Heart right ventricle (tissue), 16 donors: ENCODE measurements at places on chromosomes 6 and 20. TPM values are rescaled to one million over a fixed set of nuclear protein-coding genes. Genes with fewer than 3 reads are reported as not detected.

GJA10 gene
- polyA plus RNA-seq, result not detected

CD93 gene
- polyA plus RNA-seq, result 24.9 TPM

TCP11 gene
- not detected for polyA plus RNA-seq

ME1 gene
- 9.1 TPM for polyA plus RNA-seq

DNA sequence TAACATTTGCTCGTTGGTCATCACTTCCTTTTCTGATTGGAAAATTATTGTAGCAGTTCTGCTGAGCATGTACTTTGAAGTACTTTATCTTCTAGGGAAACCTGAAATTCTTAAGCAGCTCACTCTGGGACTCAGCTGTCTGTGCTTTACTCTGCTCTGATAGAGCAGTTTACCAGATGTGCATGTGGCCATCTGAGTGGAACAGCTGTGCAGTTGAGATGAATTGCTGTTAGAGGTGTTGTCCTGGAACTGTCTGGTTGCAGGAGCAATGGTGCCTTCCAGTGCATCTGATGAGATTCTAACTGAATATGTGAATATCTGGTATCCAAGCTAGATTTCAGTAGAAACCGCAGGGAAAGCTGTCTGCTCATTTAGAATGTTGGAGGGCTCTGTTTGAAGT, 27.2 kb downstream of the PANK2 start:
- DNase-seq, result no peak

GRCh38 chr6:72466971-72467566, 154.8 kb upstream of the KCNQ5 start:
- no peak for DNase-seq

DNA sequence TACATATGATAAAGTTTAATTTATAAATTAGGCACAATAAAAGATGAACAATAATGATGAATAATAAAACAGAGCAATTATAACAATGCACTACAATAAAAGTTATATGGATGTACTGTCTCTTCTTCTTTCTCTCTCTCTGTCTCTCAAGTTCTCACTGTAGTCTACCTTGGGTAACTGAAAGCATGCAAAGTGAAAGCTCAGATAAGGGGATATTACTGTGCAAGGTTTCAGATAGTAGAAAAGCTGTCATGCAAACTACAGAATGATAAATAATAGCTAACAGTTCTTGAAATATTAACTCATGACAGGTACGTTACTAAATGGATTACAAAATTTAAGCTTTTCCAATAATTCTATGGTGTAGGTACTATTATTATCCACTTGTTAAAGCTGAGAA, 311.9 kb upstream of the PRDM1 start:
- no peak for DNase-seq

- DNase-seq, result no peak
Observed at GRCh38 chr6:46921059-46921458, 679 bp downstream of the ADGRF5 start.

DNA sequence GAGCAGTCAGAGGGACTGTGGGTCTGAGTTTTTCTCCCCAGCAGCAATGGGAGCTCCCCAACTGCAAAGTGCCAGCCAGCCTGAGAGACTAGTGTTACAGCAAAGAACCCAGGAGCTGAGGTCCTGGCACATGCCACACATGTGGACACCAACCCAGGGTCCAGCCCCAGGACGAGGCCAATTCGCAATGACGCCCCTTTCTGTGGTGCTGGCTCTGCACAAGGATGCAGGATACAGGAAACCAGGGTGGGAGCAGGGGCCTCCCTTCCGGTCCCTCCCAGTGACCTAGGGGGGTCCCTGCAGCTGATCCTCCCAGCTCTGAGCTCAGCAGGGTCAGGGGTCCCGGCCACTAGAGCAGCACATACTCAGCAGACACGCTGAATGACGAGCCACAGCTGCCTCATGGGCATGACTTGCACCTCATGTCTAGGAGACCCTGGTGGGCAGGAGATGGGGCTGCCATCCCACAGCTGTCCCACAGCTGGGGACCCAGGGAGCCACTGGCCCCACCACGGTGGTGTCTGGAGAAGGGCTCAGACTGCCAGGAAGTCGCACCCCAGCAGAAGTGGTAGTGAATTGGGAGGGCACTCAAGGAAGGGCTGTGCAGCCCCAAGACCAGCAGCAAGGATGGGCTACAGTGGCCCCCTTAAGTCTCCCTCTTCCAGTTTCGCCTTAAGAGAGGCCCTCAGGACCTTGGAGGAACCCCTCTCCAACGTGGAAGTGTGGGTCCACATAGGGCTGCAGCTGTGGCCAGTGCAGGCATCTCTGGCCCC, 3.6 kb downstream of the ARFRP1 start:
- DNase-seq, result no peak

DNA sequence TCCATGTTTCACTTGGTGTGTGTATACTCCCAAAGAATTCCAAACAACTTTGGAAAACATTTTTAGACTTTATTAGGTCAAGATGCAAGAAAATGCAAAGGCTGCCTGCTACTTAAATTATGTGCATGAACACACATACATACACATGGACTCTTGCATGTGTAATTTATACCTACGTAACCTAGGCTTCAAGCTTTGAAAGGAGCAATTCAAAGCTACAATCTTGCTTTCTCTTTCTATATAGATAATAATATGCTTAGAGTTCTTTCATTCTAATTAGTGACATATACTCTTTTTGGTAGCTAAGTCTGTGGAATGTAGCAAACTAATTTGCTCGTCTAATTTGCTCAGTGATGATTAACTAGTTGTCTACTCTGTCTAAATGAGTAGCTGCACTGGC, 146.5 kb downstream of the EPHA7 start:
- DNase-seq, result no peak

- no peak for DNase-seq
Observed at GRCh38 chr6:122683989-122684651, 73.9 kb downstream of the PKIB start.

GRCh38 chr6:96521306-96521643, 331 bp upstream of the UFL1 start:
- no peak for DNase-seq

DNA sequence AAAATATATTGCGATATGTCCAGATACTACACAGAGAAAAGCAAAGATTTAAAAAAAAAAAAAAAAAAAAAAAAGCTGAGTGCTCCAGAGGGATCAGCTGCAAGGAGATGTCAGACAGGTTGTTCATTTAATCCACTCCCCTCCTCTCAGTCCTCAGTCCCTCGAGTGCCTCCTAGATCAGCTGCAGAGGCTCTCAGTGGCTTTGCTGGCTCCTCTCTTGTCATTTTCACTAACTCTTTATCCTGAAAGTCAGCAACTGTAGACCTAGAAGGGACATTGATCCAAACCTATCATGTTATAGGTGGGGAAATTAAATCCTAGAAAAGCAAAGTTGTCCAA, 61.6 kb downstream of the KIAA0319 start:
- DNase-seq, result no peak

DNA sequence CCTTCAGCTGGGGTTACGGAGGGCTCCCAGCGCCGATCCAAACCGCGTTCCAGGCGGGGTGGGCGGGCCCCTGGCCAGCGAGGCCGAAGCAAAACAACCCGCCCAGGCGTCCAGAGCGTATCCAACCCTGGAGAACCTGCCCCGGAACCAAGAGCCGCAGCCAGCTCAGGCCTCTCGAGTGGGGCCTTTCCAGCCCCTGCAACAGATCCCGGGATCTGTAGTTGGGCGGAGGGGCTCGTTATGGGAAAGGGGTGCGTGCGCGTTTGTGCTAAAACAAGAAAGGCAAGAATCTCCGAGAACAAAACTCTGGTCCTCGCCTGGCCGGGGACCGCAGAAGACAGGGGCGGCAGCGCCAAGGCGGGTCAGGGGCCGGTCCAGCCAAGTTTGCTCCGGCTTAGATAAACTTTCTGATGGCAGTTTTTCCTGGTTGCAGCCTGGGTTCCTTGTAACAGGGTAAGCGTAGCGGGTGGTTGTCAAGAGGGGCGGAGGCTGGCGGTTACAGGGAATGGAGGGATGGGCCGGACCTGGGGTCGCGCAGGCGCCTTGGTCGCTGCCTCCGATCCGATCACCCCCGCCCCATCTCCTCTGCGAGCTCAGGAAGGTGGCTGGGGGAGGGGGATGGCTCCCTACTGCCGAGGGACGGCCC, 448 bp upstream of the RIN2 start:
- DNase-seq, result peak; percentile 94

DNA sequence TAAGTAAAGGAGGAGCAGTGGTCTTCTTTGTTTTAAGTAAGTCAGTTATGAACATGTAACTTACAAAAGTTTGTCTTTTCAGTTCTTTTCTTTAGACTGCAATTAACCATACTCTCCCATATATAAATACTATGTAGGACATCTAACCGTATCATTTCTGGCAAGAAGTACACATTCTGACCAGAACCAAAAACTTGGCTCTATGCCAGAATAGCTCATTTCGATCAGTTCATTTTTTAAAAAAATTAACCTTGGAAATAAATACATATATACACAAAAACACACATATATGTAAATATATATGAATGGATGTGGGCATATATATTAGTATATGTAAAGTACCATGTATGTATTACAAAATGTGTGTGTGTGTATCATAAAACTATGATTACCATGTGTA, 145.0 kb downstream of the PHACTR1 start:
- no peak for DNase-seq

DNA sequence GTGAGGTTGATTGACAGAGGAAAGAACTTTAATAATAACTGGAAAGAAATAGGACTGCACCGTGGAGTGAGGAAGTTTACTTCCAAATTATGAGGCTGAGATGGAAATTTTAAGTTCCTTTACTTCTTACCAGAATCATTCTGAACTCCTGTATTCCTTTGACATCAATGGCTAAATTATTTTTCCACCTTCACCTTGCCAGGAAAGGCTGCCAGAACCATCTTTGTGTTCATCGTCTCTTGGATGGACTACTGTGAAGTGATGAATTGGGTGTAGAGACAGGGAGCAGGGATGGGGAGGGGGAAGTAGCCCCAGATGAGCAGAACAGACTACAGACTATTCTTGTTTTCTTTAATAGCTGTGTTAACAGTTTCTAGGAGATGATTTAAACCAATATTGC, 102.1 kb upstream of the CEP162 start:
- DNase-seq, result no peak

GRCh38 chr6:12011276-12012037, 655 bp upstream of the HIVEP1 start:
- peak; percentile 98 for DNase-seq
